ENCODE measurements at places on chromosomes 5 and 9.

- peak; percentile 52 for DNase-seq
These were observed 10.7 kb downstream of the PRUNE2 start for GRCh38 chr9:76895186-76895585.

DNA sequence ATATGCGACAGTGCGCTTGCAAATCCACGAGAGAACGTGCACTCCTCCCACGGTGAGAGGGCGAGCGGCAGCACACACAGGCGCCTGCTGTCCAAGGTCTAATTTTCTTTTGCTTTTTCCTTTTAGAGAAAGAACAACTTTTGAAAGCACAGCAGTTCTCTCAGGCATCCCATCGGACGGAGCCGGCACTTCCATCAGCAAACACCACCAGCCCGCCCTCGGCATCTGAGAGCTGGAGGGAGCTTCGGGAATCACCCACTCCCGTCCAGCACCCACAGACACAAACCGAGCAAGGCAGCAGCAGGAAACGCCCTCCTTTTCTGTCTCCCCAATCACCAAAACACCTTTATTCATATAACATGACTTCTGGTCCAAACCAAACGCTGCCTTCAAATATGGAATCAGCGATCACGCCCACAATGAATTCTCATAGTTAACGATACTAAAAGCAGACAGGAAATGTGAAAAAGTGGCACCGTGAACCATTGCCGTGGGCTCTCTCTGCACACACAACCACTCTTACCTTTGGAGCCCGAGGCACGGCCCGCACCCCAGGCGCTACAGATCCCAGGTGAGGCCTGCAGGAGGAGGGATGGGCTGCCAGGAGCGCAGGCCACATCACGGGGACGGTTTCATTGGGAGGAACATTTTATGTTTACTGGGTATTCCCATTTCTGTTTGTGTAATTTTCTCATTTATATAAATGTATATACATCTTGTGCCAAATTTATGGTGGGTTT is 14.2 kb downstream of the LPCAT1 start:
- DNase-seq = no peak

DNA sequence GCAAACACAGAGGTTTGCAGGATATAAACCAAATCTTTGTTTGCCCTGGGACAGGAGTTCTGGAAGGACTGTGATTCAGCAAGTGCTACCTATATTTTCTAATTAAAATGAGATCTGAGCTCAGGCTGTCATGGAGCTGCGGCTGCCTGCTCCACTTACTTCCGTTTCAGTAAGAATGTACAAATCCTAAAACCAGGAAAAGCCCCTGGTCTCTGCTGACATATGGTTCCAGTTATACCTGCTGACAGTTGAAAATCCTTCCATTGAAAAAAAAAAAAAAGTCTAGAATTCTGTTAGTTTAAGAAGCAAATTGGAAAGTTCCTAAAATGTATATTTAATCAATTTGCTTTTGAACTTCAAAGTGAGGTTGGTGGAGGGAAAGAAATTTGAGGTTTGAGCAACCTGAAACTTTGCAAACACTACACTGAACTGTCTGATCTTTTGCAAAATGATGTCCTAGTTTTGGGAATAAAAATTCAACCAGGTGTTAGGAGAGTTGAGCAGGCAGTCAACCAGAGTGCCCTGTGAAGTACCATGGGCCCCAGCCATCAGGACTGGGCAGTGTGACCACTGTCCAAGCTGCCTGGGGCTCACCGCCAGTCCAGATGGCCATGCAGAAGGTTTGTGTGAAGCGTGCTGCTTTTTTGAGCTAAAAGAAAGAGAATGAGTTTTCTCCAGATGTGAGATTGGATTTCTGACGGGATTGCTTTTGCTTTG is 50.6 kb downstream of the SHB start:
- no peak for DNase-seq

GRCh38 chr5:6941631-6942030 is 228.4 kb downstream of the TENT4A start:
- no peak for DNase-seq

- no peak for DNase-seq
These were observed 413.9 kb downstream of the SPOCK1 start for GRCh38 chr5:137085206-137085605.

GRCh38 chr9:113746486-113746885 is 129.6 kb upstream of the ZNF618 start:
- no peak for DNase-seq

DNA sequence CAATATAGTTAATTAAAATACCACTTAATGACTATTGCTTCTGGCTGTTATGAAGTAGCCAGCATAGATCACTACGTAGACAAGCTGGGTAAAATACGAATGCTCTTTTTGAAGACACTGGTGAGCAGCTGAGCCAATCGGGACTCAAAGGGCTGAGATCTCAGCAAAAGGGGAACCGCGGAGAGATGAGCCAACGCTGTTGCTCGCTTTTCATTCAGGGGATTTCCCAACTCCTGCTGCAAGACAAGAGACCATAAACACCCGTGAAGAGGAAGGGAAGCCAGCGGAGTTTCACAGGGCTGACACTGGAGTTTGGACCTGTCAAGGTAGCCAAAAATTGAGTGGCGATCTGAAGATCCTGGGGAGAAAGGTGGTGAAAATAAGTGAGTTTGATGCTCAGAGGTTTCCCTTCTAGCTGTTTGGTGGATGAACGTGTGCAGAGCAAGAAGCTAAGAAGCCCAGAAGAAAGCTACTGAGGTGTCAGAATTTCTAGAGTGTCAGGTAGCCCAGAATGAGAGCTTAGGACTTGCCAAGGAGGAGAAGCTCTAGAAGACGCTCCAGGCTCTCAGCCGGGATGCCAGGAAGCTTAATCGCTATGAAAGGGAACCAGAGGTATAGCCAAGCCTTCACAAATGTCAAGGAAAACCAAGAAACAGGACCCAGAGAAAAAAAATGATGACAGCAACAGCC is 79.6 kb upstream of the RNU6ATAC start:
- peak; percentile 58 for DNase-seq

GRCh38 chr5:111159845-111160244 is 64.3 kb upstream of the CAMK4 start:
- no peak for DNase-seq

GRCh38 chr5:159095866-159096242 is 3.9 kb downstream of the EBF1 start:
- DNase-seq = no peak

- no peak for DNase-seq
These were observed 3.2 kb upstream of the NUP214 start for GRCh38 chr9:131122158-131122557.

DNA sequence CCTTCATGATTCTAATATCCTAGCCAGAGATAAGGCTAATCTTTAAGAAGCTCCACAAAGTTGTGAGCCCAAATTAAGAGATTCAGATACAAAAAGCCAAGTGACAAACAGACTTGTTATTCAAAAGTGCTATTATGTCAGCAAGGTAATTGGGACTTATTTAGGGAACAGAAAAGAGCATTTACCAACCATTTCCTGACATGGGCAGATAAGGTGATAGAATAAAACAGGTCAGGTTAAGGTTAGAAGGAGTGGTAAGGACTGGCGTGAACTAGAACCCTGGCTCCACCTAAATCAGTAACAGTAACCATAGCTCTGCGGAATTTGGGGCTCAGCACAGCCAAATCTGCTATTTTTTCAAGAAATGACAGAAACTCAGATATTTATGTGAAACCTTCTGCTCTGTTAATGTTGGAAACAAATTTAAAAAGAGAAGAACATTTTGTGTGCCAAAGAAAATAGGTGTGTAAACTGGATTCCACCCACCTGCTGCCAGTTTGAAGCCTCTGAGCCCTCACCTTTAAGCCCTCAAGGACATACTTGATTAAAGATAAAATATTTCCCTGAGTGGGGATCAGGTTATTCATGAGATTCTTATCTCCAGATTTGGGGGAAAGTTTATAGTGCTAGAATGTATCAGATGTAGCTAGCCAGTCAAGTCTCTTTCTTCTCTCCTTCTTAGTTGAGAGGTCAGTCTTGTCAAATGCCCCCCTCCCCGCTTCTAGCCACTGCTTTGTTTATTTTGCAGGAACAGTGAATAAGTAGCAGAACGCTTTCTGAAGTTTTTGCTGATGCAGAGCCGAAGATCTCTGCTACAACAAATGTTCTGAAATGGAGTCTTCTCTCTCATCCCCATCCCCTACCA is 10.2 kb upstream of the ERMP1 start:
- peak; percentile 92 for DNase-seq

GRCh38 chr5:131282235-131282634 is 18.4 kb downstream of the CDC42SE2 start:
- DNase-seq = no peak

Measured in OCI-M1 (cell line).